ENCODE measurements at places on chromosomes 13 and 19.

GRCh38 chr13:29546662-29547061 lies 48.8 kb downstream of the SLC7A1 start:
- no peak for DNase-seq

GRCh38 chr13:51244637-51245405 lies 22.6 kb downstream of the FAM124A start:
- DNase-seq = no peak

- peak; percentile 95 for DNase-seq
Observed at GRCh38 chr19:17539238-17540117, 16.0 kb upstream of the COLGALT1 start.

DNA sequence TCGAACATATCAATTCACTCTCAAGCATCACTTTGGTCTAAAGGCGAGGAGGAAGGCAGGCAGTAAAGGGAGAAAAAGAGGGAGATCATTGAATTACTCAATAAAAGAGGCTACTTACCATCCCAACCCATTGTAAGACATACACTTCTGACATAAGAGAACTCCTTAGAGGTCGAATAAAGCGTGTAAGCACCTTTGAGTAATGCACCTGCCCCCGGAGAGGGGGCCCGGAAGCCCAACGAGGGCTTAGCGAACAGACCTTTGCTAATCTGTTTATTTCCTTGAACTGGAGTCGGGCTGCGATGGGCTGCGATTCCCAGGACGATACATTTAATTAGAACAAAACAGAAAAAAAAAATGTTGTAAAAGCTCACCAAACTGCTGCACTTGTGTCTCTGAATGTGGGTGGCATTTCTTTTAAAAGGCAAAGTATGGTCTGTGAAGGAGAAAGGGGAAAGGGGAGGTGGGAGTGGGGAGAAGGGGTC lies 3.0 kb downstream of the ZC3H4 start:
- no peak for DNase-seq

DNA sequence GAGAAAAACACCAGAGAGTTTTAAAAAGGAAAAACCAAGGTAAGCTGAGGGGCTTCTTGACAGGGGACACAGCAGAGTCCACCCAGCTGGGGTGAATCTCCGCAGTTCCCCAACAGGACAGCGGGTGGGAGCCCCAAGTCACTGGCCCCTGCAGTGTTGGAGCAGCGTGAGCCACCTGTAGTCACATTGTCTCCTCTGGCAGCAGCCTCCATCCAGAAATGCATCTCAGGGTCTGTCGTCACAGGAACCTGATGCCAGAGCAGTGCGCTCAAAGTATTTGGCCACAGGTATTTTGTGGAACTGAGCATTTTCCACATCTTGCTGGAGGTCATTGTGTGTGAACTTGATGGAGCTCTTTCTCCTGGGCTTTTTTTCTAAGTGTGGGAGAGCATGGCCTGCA lies 24.7 kb downstream of the CHAMP1 start:
- DNase-seq = no peak

GRCh38 chr19:8858260-8858659 lies 26.1 kb downstream of the MBD3L1 start:
- no peak for DNase-seq

All from GM20000 (cell line).